ENCODE measurements at places on chromosomes 13 and 19.

DNA sequence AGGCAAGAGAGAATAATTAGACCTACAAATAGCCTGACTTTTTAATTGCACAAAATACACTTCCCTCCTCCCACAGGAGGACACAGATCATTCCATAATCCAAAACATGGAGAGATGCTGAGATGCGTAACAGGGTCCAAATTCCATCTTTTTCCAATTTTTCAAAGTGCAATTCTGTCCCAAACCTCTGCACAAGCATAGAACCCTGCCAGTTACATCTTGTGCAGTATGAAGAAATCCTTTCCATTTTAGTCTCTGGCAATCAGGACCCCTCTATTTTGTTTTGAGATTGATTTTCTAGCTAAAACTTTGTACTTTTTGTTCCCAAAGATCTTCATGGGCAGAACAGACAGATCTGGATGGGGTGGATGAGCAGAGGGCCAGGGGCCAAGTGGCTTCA lies 209.2 kb downstream of the B3GLCT start:
- no peak for DNase-seq

GRCh38 chr13:44317752-44318151 lies 55.9 kb upstream of the SERP2 start:
- no peak for DNase-seq

- no peak for DNase-seq
Observed at GRCh38 chr19:48896191-48896720, 2.3 kb downstream of the TULP2 start.

- no peak for DNase-seq
Observed at GRCh38 chr19:1388637-1389026, 4.9 kb downstream of the NDUFS7 start.

- peak; percentile 83 for DNase-seq
Observed at GRCh38 chr19:15584541-15585115, 30.4 kb upstream of the CYP4F8 start.

Data from stimulated activated CD4-positive, alpha-beta T cell treated with anti-CD3 and anti-CD28 coated beads, Interleukin-1b, Interleukin-23, amount 100 ng/mL, for 1 hour (primary cell).